IMR-90 (cell line): ENCODE measurements at places on chromosomes 16 and 17.

GRCh38 chr16:71250461-71251235, 20.1 kb upstream of the HYDIN start:
- DNase-seq = no peak

- no peak for DNase-seq
These were observed 20.9 kb downstream of the ENGASE start for GRCh38 chr17:79095345-79096055.

DNA sequence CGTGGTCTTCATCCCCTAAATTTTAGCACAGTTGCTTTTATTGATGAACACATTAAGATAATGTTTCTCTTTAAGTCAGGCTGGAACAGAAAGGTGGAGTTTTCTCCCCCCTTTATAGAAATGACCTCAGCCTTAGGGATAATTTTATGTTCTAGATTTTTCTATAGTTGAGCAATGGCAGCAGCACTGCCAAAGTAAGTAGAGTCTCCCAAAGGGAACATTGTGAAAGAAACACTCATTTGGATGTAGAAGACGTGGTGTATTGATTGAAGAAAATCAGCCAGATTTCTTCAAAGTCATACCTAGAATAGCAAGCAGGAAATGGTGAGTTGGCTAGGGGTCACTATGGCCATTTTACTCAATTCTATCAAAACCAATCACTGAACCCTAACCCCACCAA, 122.5 kb downstream of the DNAH9 start:
- no peak for DNase-seq

DNA sequence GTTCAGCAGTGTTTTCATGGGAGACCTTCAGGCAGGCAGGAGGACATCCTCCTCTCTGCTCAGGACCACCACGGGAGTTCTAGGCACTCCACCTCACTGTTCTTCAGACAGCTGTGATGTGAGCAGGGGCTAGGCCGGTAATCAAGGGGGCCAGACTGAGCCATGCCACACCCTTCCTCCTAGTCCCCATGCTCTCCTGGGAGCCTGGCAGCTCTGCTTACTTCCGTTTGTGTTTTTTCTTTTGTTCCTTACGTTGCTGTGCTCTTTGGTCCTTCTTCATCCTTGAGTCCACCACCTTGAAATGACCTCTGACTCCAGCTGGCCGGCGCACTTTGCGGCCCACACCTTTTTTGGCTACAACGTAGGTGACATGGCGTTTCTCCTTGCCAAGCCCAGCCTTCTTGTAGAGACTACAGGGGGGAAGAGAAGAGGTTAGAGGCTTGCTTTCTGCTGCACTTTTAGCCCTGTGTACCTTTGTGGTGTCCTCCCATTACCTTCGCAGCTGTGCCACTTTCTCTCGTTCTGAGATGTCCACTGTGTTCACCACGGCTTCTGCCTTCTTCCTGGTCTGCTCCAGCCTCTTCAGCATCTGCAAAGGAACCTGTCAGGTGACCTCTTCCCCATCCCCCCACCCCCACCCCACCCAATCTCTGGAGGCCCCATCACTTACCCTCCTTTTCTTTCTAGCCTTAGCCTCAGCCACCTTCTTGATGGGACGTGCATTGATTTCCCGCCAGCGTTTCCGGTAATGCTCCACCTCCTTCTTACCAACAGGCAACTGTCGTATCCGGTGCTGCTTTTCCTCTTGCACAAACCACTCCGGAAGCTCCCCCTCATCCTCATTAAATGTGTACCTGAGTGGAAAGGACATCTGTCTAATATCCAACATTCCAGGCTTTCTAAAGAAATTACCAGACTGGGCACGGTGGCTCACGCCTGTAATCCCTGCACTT, 7.4 kb upstream of the PSMC5 start:
- no peak for DNase-seq

GRCh38 chr16:86087896-86088230, 188.9 kb downstream of the IRF8 start:
- DNase-seq = no peak

DNA sequence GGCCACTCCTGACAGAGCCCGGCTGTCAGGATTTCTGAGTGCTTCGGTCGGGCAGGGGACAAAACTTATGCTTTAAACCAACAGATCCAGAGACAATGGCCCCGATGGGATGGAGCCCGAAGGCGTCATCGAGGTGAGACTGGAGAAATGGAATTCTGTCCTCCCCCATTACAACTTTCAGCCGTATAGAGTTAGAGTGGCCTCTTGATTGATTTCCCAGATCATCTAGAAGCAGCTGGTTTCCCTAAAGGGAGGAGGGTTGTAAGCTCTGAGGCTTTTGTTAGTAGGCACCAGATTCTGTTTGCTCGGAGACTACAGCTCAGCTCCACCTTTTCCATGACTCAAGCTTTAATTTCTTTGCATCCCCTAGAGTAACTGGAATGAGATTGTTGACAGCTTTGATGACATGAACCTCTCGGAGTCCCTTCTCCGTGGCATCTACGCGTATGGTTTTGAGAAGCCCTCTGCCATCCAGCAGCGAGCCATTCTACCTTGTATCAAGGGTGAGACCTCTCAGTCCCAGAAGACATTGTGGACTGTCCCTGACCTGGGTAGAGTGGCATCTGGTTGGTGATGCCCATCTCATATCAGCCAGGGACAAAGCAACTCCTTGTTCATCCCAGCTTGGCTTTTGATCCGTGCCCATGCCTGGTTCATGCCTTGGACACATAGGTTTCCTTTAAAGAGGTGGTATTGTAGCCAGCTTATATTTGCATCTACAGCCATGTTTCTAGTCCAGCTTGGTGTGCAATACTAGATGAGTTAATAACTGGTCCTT, 5.1 kb upstream of the CD68 start:
- peak; percentile 28 for DNase-seq

GRCh38 chr17:50169121-50169764, 3.4 kb downstream of the SGCA start:
- peak; percentile 74 for DNase-seq

DNA sequence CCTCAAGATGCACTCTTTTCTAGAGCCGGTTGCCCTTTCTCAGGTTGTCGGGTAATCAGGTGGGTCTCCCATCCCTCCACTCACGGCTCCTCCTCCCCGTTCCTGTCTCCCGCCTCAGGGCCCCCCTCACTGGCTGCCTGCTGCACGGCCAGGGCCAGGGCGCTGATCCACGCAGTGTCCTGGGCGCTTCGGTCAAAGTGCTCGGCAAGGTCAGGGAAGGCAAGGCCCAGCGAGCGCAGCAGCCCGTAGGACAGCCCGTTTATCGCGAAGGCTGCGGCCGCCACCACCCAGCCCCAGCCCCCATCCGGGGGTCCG, 753 bp downstream of the SLC16A11 start:
- no peak for DNase-seq

DNA sequence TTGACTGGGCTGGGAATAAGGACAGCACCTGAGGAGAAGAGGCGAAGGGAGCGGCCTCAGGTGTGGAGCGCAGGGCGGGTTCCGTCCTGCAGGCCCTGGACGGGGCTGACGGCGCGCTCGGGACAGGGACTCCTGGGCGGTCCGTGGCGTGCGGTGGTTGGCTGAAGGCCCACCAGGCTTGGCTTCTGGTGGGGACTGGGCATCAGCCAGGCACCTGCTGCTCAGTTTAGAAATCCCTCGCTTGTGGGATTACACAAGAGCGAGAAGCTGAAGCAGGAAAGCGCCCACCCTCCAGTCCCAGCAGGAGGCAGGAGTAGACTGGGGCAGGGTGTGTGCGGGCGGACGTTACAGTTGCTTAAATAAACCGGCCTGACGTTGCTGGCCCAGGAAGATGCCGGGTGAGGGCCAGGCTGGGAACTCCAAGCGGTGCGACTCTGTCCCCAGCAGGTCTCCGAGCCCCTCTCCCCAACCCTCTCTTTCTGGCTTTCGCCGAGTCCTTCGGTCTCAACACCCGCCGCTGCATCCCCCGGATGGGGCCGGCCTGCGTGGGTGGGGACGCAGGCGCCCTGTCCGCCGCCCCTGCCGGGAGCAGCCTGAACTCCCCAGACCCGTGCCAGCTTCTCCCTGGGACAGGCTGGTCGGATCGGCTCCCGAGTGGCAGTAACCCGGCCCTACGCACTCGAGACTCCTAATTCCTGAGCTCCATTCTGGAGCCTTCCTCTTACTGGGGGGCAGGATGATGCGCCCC, 639 bp downstream of the MIF4GD start:
- peak; percentile 76 for DNase-seq

DNA sequence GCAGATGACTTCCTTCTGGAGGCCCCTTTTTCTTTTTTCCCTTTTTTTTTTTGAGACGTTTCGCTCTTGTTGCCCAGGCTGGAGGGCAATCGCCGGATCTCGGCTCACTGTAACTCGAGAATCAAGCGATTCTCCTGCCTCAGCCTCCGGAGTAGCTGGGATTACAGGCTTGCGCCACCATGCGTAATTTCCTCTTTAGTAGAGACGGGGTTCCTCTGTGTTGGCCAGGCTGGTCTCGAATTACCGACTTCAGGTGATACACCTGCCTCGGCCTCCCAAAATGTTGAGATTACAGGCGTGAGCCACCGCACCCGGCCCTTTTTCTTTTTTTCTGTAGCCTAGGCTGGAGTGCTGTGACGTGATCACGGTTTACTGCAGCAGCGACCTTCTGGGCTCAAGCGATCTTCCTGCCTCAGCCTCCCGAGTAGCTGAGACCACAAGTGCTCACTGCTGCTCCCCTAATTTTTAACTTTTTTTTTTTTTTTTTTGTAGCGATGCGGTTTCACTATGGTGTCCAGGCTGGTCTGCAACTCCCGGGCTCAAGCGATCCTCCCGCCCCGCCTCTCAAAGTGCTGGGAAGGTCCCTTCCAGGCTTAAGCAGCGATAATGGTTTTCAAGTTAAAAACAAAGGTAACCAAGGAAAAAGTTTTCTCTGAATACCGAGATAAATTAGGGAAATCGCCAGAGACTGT, 956 bp upstream of the IST1 start:
- DNase-seq = peak; percentile 76

DNA sequence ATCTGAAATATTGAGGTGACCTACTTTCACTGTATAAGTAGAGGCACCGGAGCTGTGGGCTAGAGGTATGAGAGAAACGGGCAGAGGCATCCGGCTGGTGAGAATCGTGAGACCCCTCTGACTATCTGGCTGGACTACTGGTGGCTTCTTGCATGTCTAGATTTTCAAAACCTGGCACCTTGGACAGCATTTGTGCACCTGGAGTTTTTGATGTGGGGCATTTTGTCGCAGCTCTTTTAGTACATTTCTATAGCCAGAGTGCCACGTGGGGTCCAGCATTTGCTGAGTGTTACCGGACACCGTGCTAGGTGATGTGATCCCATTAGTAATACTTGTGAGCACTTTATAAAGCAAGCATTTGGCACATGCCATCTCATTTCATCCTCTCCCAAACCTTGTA, 32.6 kb upstream of the SHISA9 start:
- no peak for DNase-seq

DNA sequence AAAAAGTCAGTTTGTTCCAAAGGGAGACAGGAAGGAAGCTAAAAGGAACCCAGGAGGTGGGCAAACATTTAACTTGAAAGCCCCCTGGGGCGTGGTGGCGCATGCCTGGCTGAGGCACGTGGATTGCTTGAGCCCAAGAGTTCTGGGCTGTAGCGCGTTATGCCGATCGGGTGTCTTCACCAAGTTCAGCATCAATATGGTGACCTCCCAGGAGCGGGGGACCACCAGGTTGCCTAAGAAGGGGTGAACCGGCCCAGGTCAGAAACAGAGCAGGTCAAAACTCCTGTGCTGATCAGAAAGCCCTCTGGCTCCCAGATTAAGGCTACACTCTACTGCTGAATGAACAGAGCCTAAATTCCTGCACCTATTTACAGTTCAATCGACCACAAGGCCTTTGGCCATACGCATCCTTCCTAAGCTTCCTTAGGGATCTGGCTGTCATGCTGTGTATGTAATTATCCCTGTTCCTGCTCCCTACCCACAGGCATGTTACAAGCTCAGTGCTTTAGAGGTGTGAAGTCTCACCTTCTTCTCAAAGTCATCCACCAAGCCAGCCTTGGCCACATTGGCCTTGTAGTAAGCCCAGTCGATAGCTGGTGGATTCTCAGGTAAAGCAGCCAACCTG, 5.0 kb downstream of the ATP5PD start:
- DNase-seq = no peak

GRCh38 chr16:31440516-31441184, 1.9 kb downstream of the ZNF843 start:
- no peak for DNase-seq

- peak; percentile 16 for DNase-seq
These were observed 12.5 kb downstream of the NOB1 start for GRCh38 chr16:69741951-69742904.

GRCh38 chr16:14194721-14195120, 123.6 kb downstream of the MRTFB start:
- DNase-seq = no peak

DNA sequence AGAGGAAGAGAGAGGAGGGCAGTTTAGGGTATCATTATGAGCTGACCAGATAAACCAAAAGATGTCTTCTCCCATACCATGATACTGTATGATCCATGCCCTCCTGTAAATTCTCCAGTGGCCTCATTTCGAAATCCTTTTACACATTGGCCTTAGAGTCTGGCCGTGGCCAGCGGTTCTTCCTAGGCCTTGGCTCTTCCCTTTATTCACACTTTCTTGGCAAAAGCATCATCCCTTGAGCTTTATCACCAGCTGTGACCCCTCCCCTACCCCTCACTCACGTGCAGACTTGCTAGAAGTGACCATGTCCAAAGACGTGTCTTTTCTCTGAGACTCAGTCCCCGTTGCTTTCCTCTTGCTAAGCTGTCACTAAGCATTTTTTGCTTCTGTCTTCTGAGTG, 22.8 kb downstream of the KATNIP start:
- no peak for DNase-seq

DNA sequence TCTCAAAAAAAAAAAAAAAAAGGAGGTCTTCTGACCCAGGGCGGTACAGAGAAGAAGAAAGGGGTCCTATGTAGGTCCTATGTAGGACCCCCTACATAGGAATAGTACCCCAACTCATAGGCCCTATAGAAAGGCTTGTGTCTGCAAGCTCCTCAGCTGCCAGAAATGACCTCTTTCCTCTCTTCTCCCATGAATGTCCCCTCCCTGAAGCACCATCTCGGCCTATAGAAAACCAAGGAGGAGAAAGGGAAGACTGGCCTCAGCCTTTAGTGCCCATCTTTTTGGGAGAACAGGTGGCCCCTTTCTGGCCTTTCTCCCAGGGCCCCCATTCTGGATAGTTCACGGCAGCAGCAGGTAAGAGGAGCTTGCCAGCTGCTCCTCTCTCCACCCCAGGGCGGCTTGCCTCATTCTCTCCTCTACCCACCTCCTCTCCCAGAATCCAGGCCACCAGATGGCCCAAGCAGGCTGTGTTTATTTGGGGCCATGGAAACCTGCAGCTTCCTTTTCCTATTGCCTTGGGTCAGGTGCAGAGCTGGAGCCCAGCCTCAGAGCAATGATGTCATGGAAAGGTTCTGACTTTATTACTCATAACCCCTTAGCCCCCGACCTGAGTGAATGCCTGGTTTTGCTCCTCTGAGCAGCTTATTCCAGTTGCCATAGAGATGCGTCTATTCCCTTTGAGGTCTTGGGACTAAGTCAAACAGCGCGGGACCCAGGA, 1.6 kb upstream of the MRPL58 start:
- DNase-seq = peak; percentile 55
